ENCODE measurements at places on chromosomes 3 and 15.
A peak's percentile ranks its signal among the peaks of the same experiment; 100 is the strongest.

DNA sequence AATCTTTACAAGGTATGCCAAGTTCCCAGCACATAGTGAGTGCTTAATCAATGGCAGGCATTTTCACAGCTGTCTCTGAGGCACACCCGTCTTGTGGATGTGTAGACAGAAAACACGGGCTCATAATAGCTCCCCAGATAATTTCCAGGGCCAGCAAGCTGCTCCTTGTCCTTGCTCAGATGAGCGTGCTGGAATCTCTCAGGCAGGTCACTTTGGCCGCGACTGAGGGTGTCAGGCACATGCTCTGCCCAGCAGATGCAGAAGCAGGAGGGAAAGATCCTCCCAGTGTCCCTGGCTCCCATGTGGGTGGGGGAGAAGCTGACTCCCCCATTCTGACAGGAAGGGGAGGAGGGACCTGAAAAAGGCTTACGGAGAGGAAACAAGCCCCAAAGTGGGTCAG, 35.6 kb upstream of the SLC6A1 start:
- DNase-seq: no peak

- no peak for DNase-seq
Measured at GRCh38 chr15:27336676-27337075, 365.7 kb downstream of the GABRG3 start.

GRCh38 chr3:132660811-132661070, 612 bp downstream of the UBA5 start:
- peak; percentile 54 for DNase-seq

- no peak for DNase-seq
Measured at GRCh38 chr3:194572944-194573491, 60.2 kb downstream of the TMEM44 start.

DNA sequence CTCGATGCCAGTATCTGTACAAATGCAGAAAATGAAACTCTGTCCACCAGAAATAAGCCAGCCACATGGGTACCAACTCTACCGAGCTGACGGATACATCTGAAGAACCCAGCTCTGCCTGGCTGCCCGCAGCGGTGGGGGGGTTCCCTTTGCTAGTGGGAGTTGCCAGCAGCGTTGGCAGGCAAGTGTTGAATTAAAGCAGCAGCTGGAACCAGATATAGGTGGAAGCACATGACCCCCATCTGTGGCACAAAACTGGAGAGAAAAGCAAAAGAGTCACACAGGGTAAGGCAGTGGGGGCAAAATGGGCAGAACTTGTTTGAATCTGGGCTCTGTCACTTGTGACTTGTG, 17.9 kb downstream of the CRYGS start:
- no peak for DNase-seq

DNA sequence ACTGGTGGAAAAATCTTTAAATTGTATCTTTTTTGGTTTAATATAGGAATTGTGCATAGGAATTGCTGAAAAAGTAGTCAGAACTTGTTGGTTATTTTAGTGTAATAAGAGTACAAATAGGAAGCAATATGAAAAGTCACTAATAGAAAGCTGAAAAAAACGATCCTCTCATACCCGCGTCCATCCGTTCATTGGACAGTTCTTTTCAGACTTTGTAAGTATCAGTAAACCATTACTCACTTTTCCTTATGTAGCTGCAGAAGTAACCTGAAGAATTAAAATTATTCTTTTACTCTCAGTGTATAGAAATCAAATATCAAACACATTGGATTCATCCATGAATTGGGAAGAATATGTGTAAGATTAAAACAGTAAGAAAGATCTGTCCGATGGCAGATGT, 4.4 kb downstream of the FNDC3B start:
- no peak for DNase-seq
